ENCODE measurements at places on chromosomes 16 and 17.

- no peak for DNase-seq
Measured at GRCh38 chr16:86609115-86609514, 30.8 kb downstream of the FOXL1 start.

DNA sequence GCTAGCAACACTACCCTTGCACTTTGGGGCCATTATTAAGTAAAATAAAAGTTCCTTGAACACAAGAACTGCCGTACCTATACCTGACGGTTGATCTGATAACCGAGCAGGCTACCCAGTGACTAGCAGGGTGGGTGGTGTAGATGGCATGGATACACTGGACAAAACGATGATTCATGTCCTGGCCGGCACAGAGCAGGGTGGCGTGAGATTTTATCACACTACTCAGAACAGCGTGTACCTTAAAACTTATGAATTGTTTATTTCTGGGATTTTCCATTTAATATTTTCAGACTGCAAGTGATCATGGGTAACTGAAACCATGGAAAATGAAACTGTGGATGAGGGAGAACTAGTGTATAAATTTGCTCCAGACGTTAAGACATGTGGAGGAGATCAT lies 41.0 kb upstream of the MSI2 start:
- no peak for DNase-seq

GRCh38 chr17:76251478-76252039 lies 11.3 kb upstream of the RNF157 start:
- no peak for DNase-seq

DNA sequence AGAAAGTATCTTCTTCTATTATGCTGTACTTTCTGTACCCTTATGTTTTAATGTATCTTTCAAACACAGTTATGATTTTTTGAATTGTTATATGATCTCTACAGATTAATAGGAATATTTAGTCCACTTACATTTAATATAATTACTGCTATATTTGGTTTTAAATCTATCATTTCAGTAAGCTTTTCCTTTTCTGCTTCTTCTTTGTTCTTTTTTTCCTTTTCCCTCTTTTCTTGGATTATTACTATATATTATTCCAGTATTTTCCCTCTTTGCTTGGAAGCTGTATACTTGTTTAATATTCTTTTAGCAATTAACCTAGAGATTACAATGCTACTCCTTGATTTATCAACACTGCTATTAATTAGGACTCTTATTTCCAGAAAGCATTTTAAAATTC lies 13.5 kb downstream of the TLE7 start:
- no peak for DNase-seq

DNA sequence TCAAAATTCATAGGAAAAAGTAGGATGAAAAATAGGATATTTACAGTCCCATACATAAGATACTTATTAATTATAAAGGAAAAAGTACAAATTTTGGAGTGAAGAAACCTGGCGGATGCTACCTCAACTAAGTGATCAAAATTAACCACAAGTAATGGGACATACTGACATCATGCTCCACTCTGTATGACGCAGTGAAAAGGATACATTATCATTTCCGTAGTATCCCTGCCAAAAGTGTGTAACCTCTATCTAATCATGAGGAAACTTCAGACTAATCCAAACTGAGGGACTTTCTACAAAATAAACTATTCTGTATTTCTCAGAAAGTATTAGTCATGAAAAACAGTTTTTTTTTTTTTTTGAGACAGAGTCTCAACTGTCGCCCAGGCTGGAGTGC lies 60.5 kb downstream of the TRIM37 start:
- DNase-seq, result no peak

DNA sequence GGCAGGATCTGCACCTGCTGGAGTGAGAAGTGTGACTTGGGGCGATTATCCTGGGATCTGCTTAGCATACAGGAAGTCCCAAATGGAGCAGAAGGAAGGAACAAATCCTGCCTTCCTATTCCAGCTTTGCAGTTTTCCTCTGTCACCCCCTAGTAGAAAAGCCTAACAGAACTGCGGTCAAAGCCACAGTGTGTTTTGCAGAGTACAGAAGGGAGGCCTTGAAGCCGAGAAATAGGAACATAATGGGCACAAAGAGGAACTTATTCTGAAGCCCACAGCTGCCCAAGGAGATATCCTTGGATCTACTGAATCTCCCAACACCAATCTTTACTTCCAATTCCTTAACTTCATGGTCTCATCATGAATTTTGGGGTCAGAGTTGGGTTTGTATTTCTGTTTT lies 8.5 kb downstream of the KRTAP1-5 start:
- no peak for DNase-seq

DNA sequence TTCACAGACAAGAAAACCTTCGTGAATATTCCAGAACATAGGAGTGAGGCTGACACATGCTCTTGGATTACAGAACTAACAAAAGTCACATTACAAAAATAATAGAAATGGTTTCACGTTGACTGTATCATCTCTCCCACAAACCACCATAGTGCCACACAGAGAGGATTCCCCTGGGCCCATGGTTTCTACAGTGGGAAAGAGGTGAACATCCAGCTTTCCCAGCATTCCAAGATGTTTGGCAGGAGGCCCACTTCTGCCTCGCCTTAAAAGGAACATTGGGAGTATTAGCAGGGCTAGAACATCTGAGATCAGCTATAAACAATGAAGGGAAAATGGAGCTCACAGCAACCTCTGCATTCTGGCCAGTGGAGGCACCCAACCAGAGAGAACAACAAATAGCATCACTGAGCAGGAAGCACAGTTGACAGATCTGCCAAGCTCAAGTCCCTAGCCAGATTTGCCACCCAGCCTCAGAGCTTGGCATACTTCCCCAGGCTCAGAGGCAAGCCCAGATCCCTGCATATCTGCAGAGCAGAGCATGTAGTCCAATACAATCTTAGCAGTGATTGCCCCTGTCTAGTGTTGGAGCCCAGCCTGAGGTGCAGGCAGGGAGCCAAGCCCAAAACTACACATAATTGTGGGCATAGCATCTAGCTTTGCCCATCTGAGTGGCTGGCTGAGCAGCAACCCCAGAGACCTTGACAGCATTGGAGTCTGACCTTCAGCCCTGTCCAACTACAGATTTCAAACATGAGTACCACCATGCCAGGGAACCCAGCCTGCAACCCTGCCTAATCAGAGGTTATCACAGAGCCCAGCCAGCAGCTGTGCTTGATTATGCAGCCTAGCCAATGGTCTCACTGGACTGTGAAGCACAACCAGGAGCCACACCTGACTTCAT lies 260.4 kb downstream of the CEP112 start:
- no peak for DNase-seq

- no peak for DNase-seq
Measured at GRCh38 chr16:57966204-57966771, 4.6 kb downstream of the CNGB1 start.

Data from CD4-positive, alpha-beta T cell treated with Interleukin-4 for 4 hours (primary cell).